ENCODE measurements at places on chromosomes 1 and 21.

DNA sequence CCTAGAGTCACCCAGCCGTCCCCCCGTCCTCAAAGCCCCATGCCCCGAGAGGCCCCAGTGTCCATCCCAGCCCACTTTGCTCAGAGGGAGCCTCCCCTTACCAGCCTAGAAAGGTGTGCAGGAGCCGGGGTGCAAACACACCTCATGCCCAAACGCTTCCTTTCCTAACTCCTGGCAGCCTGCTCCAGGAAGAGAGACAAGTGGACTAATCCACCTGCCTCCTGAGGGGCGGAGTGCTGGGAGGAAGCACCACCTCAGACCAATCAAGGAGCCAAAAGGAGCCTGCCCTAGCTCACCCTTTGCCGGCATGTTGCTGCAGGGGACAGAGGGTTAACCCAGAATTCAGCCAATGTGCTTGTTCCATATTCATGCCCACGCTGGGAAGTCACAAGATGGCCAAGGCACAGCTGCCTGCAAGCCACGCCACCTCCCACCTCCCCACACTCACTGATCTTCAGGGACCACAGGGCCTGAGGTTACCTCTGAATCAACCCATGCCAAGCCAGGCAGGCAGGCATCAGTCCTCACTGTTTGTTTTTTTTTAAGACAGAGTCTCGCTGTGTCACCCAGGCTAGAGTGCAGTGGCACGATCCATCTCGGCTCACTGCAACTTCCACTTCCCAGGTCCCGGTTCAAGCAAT is 27.8 kb downstream of the PLEKHA6 start:
- no peak for DNase-seq

GRCh38 chr1:161778522-161778921 is 12.4 kb downstream of the ATF6 start:
- no peak for DNase-seq

DNA sequence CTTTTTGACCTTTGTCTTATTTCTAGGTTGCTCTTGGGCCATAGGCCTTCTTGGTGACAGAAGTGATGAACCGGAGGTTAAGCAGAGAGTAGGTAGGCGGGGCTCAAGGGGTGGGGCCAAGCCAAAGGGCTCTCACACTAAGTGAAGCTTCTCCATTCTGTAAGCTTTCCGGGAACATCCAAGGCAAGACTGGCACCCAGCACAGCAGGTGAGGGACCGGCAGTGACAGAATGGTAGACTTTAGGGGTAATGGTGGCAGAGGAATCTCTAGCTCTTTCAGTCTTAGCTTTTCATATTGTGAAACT is at the start of gene TNFAIP8L2:
Gene TNFAIP8L2 (plus strand): TSS at position 135 of the 305 bp plus-strand sequence. CDS start 2,049 bp downstream, outside the sequence.
- DNase-seq: no peak

DNA sequence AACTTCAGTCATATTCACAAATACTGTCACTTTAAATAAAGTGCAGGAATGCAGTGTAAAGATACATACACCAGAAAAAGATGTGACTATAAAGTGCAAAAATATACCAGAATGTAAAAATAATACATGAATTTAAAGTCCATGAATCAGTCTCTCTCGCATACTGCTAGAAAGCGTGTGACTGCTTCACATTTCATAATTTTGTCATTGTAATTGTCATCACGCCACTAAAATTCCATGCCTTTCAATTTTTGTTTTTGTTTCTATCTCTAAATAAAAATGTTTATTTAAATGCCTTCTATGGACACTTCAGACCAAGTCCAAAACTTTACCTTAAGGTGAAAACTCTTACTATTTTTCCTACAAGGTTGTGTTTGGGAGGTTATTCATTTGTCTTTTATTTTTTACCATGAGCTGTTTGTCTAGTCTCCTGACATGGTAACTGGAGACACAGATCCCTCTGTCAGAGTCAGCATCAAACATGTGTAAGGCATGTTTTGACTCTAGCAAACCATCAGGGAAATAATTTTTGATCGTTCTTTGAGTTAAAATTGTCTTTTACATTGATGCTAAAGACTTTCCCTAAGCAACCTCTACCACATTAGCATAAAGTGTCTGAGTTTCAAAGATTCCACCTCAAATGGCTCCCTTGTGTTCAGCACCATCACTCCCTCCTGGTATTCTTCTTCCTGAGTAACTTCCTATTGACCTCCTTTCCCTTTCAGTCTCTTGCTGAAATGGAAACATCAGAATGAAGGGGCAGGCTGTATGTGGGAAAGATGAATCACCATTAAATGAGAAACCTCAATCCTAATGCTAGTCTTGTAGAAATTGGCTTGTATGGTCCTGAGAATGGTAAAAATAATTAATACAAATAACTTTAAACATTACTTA is 14.0 kb upstream of the AIM2 start:
- no peak for DNase-seq

- DNase-seq: no peak
Measured at GRCh38 chr1:219514728-219515127, 98.2 kb downstream of the ZC3H11B start.

- DNase-seq: no peak
Measured at GRCh38 chr1:67273591-67273990, 34.1 kb upstream of the IL12RB2 start.

DNA sequence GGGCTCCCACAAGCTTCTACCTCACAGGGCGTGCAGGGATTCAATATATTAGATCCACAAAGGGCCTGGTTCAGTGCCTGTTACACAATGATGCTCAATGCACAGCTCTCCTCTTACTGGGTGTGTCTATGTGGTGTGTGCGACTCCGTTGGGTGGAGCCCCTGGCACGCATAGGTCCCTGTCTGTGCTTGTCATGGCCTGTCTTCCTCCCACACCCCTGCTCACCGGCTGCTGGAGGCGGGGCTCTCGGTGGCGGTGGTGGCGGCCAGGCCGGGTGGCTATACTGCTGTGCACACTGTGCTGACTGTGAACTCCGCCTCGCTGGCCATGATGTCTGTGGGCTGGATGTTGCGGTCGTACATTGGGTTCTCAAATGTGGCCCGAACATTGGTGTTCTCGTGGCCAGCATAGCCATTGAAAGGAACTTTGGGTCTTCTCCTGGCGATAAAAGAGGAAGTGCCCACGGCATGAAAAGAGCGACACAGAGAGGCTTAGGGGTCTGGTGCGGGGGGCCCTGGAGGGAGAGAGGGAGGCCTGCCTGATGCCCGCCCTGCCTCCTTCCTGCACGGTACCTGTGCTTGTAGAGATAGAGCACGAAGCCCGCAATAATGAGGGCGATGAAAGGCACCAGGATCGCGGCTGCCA is 46.9 kb downstream of the ZSCAN20 start:
- DNase-seq: no peak

DNA sequence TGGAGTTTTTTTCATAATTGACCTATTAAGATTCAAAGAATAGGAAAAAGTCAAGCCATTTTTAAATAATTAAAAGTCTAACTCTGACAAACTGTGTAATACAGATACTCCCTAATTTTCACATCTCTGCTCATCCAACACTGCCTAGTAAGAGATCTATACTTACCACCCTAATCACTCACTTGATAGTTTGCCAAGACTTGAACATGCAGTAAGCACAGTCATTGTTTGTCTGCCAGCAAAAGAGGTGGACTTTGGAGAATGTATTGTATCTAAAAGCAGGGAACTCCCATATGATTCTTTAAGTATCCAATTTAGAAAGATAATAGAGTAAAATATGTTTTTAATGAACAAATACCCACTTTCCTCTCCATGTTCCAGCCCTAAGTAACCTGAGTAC is 15.5 kb downstream of the TMEM59 start:
- no peak for DNase-seq

DNA sequence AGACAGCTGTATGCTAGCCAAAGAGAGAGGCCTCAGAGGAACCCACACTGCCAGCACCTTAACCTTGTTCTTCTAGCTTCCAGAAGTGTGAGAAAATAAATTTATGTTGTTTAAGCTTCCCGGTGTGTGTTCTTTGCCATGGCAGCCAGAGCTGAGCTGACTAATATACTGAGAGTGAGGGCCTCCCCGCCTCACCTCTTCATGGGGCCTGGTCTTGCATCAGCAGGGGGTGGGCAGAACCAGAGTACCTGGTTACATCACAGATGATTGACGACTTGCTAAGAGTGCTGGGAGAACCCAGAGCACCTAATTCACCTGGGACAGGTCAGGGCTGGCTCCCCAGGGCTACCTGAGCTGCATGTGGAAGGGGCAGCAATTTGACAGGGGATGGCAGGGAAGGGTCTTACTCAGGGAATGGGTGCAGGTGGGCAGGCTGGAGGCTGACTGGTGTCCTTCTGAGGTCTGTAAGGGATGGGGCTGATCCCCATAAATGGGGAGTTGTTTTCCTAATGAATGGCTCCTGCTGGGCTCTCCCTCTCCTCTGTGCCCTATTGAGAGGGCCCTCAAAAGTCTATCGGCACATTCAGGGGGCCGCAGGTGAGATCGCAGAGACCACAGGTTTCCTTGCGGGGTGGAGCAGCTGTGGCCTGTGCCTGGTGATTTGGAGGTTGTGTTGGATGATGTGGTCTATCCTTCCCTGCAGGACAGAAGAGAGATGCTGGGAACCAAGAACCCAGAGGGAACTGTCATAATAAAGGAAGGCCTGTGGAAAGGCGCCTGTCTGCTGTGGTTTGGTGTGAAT is 60.6 kb upstream of the ETV3 start:
- no peak for DNase-seq
